ENCODE measurements at places on chromosomes 1 and 21.
A peak's percentile ranks its signal among the peaks of the same experiment; 100 is the strongest.

DNA sequence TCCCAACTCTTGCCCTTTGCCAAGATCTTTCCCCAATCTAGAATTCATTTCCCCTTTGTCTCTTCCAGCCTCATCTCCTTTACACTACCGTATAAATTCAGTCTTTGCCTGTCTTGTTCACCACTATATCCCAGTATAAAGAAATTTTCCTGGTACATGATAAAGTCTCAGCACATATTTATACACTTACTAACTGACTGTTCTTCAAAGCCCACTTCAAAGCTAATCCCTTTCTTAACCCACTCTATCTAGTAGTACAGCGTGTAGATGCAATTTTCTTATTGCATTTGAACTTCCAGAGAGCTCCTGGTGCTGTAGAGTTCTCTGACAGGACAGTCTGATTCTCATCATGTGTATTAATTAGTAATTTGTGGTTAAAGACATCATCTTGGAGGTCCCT lies 78.1 kb downstream of the LRRC53 start:
- H3K36me3 ChIP-seq = no peaks in the 10 kb centered on the region
- DNase-seq = no peak
- H3K4me3 ChIP-seq = no peak overlapping the region
- H3K27ac ChIP-seq = no peak overlapping the region
- H3K27me3 ChIP-seq = no peaks in the 10 kb centered on the region

- DNase-seq = peak; percentile 33
- peak overlapping the region; percentile 38 for H3K4me3 ChIP-seq
- H3K4me1 ChIP-seq = peaks cover 4% of the 10 kb centered on the region
- no peak overlapping the region for H3K27ac ChIP-seq
- no peaks in the 10 kb centered on the region for H3K36me3 ChIP-seq
These were observed 106.5 kb downstream of the SLC16A1 start for GRCh38 chr1:112849425-112850033.

DNA sequence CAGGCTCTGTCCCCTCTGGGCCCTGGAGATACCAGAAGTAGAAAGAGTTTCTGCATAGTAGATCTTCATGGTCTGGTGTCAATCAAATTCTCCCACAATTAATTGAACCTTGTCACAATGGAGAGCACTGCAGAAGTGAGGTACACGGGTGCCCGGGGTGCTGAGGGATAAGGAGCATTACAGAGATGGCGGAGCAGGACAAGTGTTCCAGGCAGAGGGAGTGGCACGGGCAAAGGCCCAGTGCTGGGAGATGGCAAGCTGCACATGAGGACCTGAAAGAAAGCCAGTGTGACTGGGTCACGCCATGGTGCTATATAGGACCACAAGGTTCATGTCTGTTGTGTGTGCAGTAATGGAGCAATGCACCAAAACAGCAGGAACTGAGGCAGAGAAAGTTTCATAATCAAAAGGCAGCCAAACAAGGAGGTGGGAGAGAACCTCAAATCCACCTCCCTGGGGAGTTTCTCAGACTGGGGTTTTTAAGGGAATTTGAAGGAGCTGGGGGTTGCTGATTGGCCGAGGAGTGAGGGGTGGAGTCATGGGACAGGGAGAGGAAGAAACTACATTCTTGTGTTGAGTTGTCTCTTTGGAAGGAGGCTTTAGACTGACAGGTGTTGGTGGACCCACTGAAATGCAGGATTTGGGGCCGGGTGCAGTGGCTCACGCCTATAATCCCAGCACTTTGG lies 27.7 kb downstream of the ACOT11 start:
- H3K27ac ChIP-seq = no peak overlapping the region
- H3K36me3 ChIP-seq = no peaks in the 10 kb centered on the region
- DNase-seq = no peak
- no peak overlapping the region for H3K4me3 ChIP-seq
- H3K4me1 ChIP-seq = no peaks in the 10 kb centered on the region

GRCh38 chr1:41887365-41887764 lies 31.4 kb downstream of the HIVEP3 start:
- no peaks in the 10 kb centered on the region for H3K36me3 ChIP-seq
- H3K4me3 ChIP-seq = no peak overlapping the region
- no peak overlapping the region for H3K27ac ChIP-seq
- DNase-seq = no peak
- H3K4me1 ChIP-seq = peaks cover 33% of the 10 kb centered on the region

GRCh38 chr1:54012008-54012325 lies 6.0 kb downstream of the LDLRAD1 start:
- no peak for DNase-seq
- H3K27ac ChIP-seq = no peak overlapping the region
- H3K27me3 ChIP-seq = no peaks in the 10 kb centered on the region
- no peak overlapping the region for H3K4me3 ChIP-seq
- no peaks in the 10 kb centered on the region for H3K36me3 ChIP-seq

DNA sequence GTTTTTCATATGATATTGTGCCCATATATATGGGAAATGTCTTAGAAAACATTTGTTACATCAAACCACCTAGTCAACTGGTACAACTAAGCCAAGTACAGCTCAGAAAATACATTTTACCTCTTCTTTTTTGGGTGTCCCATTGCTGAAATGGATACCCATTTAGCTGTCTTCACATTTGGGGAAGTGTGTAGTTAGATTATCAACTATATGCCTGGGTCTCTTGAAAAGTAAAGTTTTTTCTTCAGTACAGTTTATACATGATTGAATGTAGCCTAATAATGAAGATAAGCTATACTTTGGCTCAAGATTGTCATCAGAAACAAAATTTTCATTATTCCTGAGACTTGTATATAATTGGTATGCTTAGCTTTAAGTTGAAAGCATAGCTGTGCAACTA lies 2.0 kb downstream of the AGO3 start:
- H3K36me3 ChIP-seq = peaks cover 25% of the 10 kb centered on the region
- peak overlapping the region; percentile 75 for H3K27ac ChIP-seq
- peak overlapping the region; percentile 90 for H3K4me3 ChIP-seq
- no peaks in the 10 kb centered on the region for H3K27me3 ChIP-seq
- peaks cover 55% of the 10 kb centered on the region for H3K4me1 ChIP-seq

DNA sequence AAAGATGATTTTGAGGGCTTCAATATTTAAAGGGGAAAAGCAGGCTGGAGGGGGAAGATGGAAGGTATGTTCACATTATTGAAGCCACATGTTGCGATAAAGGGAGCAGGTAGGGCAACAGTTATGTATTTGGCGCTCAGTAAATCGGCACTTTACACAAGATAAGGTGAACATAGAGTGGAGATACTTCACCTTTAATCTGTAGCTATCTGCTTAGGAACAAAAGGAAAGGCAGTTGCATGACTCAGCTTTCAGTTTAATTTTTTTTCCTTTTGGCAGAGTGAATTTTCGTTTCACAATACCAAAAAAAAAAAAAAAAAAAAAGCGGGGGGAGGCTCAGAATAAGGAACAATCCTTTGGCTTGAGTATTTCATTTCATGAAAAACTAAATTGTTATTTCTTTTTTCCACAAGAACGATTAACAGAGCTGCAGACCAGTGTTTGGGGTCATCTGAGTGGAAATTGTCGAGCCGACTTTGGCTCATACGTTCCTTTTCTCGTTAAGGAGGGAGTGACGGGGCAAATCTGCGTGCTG lies 1.1 kb upstream of the COQ8A start:
- no peaks in the 10 kb centered on the region for H3K27me3 ChIP-seq
- DNase-seq = no peak
- H3K4me1 ChIP-seq = peaks cover 46% of the 10 kb centered on the region
- H3K27ac ChIP-seq = peak overlapping the region; percentile 92
- H3K4me3 ChIP-seq = peak overlapping the region; percentile 84

- no peaks in the 10 kb centered on the region for H3K4me1 ChIP-seq
- H3K27me3 ChIP-seq = no peaks in the 10 kb centered on the region
- H3K36me3 ChIP-seq = no peaks in the 10 kb centered on the region
- H3K4me3 ChIP-seq = no peak overlapping the region
These were observed 263.2 kb downstream of the PCP4 start for GRCh38 chr21:40130476-40130875.

DNA sequence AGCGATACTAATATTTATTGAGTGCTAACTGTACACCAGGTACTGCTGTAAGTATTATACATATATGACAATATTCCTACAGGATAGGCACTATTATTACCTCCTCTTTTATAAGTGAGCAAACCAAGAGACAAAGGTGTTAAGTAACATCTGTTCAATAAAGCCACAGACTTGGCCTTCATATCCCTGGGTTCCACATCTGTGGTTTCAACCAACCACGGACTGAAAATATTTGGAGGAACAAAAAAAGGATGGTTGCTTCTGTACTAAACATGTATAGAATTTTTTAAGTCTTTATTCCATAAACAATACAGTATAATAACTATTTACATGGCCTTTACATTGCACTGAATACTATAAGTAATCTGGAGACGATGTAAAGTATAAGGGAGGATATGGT lies 95.1 kb downstream of the RERE start:
- no peaks in the 10 kb centered on the region for H3K27me3 ChIP-seq
- peaks cover 20% of the 10 kb centered on the region for H3K4me1 ChIP-seq
- no peak overlapping the region for H3K4me3 ChIP-seq
- no peak overlapping the region for H3K27ac ChIP-seq
- no peak for DNase-seq

DNA sequence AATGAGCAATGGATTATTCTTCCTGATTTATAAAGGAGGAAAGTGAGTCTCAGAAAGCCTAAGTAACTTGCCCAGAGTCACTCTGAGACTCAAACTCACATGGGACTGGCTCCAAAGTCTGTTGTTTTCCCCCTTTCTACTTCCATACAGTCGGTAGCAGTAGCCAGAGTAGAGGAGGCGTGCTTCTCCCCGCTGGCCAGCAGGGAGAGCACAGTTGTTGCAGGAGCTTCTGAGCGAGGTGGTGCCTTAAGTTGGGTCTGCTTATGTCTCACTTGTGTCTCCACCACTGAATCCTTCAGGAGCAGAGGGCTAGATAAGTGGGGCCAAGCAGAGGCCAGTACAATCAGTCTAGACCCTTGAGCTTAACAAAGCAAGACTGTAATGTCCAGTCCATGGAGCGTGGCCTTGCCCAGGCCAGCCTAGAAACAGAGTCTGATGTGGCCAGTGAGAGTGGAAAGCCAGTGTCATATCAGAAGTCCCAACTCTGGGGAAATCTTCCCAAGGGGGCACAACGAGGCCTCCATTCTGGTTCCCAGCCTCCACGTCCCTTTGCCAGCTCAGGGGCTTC lies 181.9 kb downstream of the ZSCAN20 start:
- H3K27me3 ChIP-seq = no peaks in the 10 kb centered on the region
- no peak overlapping the region for H3K4me3 ChIP-seq
- no peak overlapping the region for H3K27ac ChIP-seq
- H3K4me1 ChIP-seq = no peaks in the 10 kb centered on the region
- no peak for DNase-seq

- H3K4me1 ChIP-seq = no peaks in the 10 kb centered on the region
- no peak for DNase-seq
- H3K27ac ChIP-seq = no peak overlapping the region
These were observed 87.8 kb downstream of the PTPN14 start for GRCh38 chr1:214463596-214463995.

GRCh38 chr1:61980561-61980960 lies 214.1 kb upstream of the L1TD1 start:
- no peak for DNase-seq
- H3K27me3 ChIP-seq = no peaks in the 10 kb centered on the region
- peaks cover 6% of the 10 kb centered on the region for H3K4me1 ChIP-seq
- no peaks in the 10 kb centered on the region for H3K36me3 ChIP-seq

Measured in activated T-cell treated with anti-CD3 and anti-CD28 coated beads, Interleukin-2, amount 50 U/mL, for 24 hours (primary cell).